Vagina (tissue), 2 donors: ENCODE measurements at places on chromosomes 4 and X. TPM values are rescaled to one million over a fixed set of nuclear protein-coding genes. Genes with fewer than 3 reads are reported as not detected.
A peak's percentile ranks its signal among the peaks of the same experiment; 100 is the strongest.

Gene UCP1
- total RNA-seq, result not detected

Gene OPRPN
- total RNA-seq, result not detected

Gene AFF2
- total RNA-seq, result 0.74 TPM

Gene MAGEA1
- total RNA-seq, result not detected

Gene RAB33B
- total RNA-seq, result 10.1 TPM

- no peak for DNase-seq
Observed at GRCh38 chr4:182648766-182649165, 268.4 kb downstream of the DCTD start.

GRCh38 chr4:38670109-38670901, 6.3 kb downstream of the KLF3 start:
- no peak for DNase-seq

GRCh38 chr4:33067221-33067620, 2347.1 kb downstream of the PCDH7 start:
- no peak for DNase-seq

DNA sequence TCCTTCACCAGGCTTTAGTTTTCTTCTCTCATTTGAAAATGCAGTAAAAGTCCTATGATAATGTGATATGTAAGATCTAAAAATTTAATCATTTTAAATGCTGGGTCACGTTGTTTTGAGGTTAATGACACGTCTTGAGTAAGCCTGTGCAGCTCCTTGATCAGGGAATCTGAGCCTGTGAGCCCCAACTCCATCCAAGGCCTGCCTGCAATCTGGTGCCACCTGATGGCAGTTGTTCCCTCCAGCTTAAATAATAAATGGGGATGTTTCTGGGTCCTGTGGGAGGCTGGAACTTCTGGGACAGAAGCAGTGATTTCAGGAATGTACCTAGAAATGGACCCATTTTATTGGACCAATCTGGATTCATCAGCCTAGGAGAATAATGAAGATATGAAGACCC, 455.4 kb upstream of the ADGRL3 start:
- no peak for DNase-seq

DNA sequence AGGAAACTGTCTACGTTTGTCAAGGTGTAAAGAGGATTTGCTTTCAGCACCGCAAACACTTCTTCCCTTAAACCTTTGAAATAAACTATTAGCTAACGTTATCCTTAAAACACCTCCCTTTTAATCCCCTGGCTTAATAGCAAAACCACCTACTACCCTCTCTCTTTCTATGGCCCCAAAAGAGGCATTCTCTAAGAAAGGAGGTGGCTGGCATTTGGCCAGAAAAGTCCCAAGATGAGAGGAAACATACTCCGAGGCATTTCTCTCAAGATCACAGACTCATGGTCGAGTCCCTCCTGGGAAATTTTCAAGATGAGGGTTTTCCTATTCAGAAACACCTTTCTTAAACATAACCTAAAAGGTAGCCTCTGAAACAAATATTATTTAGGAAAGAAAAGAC, 60.6 kb upstream of the VCX3B start:
- DNase-seq, result no peak

DNA sequence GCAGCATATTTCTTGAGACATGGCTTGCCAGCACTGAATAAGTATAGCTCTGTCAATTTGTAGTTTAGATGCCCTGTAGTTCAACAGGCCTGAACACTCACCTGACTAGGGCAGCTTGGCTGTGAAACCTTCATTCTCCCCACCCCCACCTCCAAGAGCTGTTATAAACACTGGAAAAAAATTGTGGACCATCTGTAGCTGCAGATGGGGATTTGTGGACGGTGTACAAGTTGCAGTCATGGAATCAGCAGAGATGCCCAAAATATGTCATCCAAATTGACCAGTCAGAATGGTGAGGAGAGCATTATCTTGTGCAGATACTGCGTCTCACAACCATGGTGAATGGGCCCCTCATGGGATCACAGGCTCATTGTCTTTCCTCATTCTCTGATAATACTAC, 76.2 kb upstream of the PAQR3 start:
- no peak for DNase-seq

DNA sequence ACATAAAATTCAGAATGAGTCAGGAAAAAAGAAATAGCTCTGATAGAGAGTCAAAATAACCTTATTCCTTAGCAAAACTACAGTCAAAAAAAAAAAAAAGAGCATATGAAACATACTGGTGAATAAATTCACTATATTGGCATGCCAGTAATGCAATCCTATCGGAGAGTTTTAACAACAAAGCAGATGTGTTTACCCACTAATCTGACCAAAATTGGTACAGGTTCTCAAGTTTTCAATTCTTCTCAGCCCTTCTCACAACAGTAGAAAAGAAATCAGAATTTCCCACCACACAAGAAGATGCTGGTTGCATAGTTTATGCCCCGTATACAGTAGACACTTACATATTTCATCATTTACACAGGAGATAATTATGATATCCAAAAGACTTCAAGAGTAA, 59.4 kb downstream of the LCORL start:
- DNase-seq, result no peak

GRCh38 chr4:5865896-5866599, 26.8 kb downstream of the CRMP1 start:
- no peak for DNase-seq

GRCh38 chr4:137664046-137664387, 131.7 kb upstream of the PCDH18 start:
- no peak for DNase-seq

GRCh38 chr4:188987011-188987410, 847.8 kb downstream of the TRIML1 start:
- DNase-seq, result no peak

DNA sequence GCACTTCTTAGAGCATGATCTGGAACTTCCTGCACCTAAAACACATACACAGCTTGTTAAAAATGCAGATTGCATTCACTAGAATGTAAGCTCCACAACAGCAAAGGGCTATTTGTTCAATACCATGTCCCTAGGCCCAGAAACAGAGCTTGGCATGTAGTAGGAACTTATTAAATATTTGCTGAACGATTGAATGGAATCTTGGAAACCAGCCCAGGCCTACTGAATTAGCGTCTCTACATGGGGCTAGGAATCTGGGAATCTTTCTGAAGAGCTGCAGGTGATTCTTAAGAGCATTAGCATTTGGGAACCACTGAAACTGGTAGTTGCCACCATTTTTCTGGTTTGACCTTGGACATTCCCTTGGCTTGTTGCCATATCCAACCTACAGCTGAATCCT, 234.1 kb downstream of the STIM2 start:
- DNase-seq, result no peak

DNA sequence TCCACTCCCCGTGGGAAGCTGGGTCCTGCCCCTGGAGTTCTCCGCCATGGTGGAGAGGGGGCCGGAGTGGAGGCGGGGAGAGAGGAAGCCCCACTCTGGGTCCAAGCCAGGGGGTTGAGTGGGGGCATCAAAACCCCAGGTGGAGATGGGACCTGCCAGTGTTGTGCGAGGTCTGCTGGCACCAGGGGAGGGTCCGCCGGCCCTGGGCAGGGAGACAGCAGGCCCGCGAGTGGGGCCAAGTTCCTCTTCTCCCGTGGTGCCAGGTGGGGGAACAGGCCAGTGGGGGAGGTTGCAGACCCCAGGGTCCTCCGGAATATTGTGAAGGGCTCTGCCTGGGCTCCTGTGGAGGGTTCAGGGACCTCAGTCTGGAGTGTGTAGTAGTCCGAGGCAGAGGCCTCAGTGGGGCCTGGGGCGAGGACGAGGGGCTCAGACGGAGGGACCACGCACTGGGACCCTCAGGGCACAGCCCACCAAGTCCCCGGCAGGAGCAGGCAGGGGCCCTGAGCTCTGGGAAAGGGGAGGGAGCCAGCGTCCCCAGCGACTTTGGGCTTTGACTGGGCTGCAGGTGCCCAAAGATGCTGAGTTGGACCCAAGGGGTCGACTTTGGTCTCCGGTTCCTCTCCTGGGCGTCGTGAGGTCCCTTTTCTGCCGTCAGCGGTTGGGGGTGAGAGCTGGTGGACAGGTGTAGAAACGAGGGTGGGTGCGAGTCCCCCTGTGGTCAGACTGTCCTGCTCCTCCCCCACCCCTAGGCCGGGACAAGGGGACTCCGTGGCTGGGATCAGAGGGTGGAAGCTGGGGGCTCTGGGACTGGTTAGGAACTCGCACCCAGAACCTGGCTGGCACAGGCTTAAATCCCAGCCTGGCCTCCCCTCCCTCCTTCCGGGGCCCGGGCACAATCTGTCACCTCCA, 43.8 kb upstream of the NKX1-1 start:
- no peak for DNase-seq

DNA sequence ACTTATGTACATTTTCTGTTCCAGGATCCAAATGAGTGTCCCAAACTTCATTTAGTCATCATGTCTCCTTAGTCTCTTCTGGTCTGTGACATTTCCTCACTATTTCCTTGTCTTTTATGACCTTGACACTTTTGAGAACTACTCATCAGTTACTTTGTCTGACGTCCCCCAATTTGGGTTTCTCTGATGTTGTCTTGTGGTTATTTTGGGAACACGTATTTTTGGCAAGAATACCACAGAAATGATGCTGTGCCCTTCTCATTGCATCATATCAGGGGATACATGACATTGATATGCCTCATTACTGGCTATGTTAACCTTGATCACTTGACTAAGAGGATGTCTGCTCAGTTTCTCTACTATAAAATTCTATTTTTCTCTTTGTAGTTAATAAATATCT, 308.8 kb downstream of the ZNF674 start:
- no peak for DNase-seq

- DNase-seq, result no peak
Observed at GRCh38 chr4:7557456-7557855, 122.7 kb upstream of the PSAPL1 start.

- no peak for DNase-seq
Observed at GRCh38 chr4:56880572-56880971, 27.1 kb upstream of the REST start.

- DNase-seq, result no peak
Observed at GRCh38 chrX:100677611-100678181, 33.7 kb downstream of the SRPX2 start.

- DNase-seq, result no peak
Observed at GRCh38 chr4:29311247-29311646, 1408.9 kb upstream of the PCDH7 start.

DNA sequence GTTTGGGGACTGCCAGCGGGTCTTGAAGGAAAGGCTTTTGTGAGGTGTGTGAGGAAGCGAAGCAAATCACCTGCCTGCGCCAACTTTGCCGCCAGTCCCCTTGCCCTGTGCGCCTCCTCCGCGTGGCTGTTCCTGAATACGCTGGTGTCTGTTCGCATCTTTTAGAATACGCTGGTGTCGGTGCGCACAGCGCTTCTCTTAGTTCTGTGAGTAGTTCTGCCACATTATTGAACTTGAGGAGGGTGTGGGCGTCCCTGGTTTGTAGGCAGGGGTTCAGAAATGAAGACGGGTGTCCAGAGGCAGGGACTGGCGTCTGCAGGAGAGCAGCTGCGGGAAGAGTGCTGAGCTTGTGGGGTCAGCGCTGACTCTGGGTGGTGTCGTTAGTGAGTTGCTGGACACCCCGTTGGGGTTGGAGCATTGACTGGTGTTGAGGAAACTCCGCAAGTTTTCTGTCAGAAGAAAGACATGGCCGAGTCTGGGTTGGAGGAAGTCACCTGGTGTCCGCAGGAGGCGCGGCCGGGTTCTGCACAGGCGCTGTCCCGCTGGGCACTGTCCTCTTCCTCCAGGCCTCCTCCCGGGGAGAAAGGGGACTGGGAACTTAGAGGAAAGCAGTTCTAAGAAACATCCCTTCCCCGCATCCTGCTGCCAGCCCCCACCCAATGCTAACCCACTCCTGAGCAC, 930 bp downstream of the ZNF718 start:
- DNase-seq, result peak; percentile 91

- DNase-seq, result no peak
Observed at GRCh38 chr4:94927696-94928095, 169.9 kb downstream of the BMPR1B start.

GRCh38 chr4:163701916-163702315, 207.4 kb downstream of the TMA16 start:
- no peak for DNase-seq

GRCh38 chr4:85086721-85087120, 120.2 kb upstream of the WDFY3 start:
- DNase-seq, result no peak

GRCh38 chr4:81736324-81736723, 264.6 kb upstream of the RASGEF1B start:
- no peak for DNase-seq

DNA sequence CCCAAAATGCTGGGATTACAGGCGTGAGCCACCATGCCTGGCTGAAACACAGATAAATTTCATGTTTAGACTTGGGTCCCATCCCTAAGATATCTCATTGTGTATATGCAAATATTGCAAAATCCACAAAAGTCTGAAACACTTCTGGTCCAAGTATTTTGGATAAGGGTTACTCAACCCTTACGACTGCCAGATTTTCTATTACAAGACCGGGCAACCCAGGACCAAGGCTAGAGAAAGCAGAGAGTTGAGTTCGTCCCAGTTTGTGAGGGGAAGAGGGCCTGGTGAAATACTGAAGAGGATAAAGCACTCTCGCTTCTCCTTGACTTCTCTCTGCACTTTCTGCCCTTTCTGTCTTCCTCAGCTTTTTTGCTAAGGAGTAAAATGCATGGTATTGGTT, 34.5 kb downstream of the ZFX start:
- DNase-seq, result no peak

DNA sequence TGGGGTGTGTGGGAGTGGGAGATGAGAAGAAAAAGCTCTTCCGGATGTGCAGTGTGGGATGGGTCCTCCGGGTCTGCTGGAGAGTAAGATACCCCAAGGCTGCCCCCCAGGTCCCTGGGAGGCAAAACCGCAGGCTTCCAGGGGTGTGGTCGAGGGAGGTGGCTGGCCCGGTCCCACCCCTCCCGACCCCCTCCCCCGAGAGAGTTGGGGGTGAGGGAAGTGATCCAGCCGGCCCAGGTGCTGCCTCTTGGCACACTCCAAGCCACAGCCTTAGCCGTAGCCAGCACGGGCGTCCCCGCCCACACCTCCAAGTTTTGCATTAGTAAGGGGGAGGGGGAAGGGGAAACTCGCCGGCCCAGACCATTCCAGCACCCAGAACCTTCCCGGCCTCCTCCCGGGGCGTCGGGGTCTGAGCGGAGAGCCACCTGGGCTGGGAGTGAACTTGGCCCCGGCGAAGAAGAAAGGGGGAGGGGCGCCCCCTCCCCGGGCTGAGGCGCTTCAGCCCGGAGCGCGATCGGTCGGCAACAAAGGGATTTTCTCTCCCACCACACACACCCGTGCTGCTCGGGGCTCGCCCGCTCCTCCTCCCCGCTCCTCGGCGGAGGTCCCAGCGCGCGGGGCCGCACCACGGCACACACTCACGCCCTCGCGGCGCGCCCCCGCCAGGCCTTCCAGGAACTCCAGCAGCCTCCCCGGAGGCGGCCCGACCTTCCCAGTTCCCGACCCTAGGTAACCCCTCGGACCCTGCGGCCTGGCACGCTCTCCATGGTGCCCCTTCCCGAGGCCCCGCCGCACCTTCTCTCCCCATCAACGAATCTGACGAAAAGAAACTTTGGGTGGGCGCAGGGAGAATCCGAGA, 14.4 kb downstream of the BCOR start:
- no peak for DNase-seq

DNA sequence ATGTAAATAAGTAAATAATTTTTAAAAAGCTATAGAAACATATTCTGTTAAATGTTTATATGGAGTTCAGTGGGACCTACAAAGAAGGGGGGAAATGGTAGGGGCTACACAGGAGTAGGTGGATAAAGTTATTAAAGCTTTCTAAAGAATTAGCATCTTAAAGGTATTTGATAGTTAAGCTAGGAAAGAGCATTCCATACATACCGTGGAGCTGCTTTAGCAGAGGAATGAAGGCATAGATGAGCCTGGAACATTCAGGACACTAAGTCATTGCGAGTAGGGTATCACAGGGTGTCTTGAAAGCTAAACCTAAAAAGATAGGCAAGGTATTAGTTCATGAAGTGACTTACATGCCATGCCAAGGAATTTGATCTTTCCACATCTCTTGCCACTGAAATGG, 60.4 kb downstream of the SLC10A6 start:
- no peak for DNase-seq

- DNase-seq, result no peak
Observed at GRCh38 chr4:156615066-156615531, 356.5 kb downstream of the PDGFC start.
